ENCODE measurements at places on chromosomes 11 and 22.

DNA sequence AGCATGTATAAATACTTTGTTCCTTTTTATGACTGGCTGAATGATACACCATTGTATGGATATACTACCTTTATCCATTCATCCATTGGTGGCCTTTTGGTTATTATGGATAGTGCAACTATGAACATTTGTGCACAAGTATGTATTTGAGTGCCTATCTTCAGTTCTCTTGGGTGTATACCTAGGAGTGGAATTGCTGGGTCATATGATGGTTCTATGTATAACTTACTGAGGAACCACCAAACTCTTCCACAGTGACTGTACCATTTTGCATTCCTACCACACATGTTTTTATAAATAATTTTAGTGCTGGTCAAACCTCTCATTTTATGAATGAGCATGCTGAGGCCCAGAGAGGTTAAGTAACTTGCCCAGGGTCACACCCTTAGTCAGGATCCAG, 3.8 kb upstream of the PATZ1 start:
- no peak for DNase-seq

DNA sequence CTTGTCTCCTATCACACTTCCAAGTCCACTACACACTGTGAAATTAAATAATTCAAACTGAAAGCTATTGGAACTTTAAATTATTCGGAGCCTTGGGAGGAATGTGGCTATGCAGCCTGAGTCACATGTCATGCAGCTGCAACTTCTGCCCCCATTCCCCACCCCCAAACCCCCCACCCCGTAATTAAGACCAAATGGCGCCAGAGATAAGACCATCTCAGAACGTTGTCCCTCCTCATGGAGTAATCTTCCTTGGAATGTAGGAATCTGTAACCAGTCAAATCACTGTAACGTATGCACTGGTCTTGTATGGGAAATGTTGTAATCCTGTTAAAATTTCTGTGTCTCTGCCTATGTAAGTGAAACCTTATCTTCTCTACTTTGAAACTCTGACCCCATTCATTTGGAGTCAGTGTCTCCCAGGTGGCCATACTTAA, 37.0 kb downstream of the GAB2 start:
- DNase-seq: no peak

GRCh38 chr11:122215244-122215992, 99.4 kb upstream of the BLID start:
- peak; percentile 1 for DNase-seq

- DNase-seq: no peak
Measured at GRCh38 chr11:60158636-60159035, 24.2 kb downstream of the MS4A6A start.

GRCh38 chr11:129969920-129970319, 32.7 kb downstream of the PRDM10 start:
- DNase-seq: no peak

GRCh38 chr11:120222916-120223315, 12.1 kb downstream of the OAF start:
- no peak for DNase-seq

GRCh38 chr22:27164781-27165503, 507.6 kb downstream of the MIAT start:
- DNase-seq: no peak

DNA sequence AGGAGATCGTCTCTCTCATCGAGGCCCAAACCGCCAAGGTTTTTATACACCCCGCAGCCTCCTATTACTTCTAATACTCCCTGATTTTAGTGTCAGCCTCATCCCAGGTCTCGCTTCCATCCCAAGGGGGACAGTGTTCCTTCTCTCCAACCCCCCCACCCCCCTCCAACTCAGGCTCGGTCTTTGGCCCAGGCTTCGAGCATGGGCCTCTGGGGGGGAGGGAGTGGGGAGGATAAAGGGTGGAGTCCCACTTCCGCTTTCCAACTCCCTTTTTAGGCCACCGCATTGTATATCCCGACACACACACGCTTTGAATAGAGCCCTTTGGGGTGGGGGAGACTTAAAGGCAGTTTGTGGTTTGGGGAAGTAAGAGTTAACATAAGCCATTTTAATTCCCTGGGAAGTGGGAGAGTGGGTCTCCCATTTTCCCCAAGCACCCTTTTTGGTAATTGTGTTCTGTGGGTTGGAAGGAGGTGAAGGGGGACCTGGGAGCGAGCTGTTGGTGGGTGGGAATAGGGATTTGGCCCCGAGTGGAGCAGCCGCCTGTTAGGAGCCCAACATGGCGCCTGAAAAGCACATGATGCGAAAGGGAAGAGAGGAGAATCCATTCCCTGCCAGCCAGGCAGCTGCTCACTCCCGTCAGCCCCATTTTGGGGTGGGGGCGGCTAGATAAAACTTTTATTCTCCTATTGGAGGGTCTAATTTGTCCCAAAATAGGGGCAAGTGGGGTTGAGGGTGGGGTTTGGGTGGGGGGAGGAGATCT, 844 bp downstream of the PCF11 start:
- DNase-seq: peak; percentile 49

DNA sequence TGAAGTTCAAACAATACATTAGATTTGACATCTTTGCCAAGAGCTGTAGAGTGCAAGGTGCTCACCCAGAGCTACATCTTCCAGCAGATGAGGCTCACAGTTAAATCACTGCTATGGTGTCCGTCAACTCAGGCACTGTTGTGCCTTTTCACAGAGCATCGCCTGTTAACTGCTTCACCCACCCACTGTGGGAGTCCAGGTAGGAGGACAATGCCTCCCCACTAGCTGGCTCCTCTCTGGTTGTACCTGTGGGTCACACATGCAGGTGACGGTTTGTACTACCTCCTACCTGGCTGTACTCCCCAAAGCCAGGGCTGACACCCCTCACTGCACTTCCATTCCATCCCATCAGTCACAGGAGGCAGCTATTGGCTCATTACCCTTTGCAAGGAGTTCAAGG, 84.6 kb upstream of the TOP3B start:
- no peak for DNase-seq

GRCh38 chr22:21641417-21641788, 699 bp upstream of the SDF2L1 start:
- peak; percentile 42 for DNase-seq

GRCh38 chr11:121437018-121437685, 15.0 kb upstream of the SORL1 start:
- DNase-seq: no peak

- no peak for DNase-seq
Measured at GRCh38 chr11:128658502-128658901, 35.4 kb upstream of the FLI1 start.

- no peak for DNase-seq
Measured at GRCh38 chr11:118417801-118418200, 16.4 kb downstream of the ATP5MG start.

DNA sequence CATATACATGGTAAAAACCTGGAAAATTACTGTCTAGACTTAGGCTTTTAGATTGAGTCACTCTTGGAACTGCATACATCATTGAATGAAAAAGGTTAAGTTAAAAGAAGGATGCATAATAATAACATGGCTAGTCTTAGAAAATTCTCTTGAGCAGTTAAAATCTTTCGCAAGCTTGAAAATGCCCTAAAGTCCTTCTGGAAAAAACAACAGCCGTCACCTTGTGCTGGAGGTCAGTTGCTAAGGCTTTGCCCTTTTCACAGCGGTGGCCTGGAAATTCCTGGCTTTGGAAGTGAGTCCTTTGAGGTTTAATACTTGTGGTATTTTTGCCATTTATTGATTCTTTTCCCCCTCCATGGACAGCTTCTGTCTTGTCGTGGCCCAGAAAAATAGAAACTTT, 17.4 kb upstream of the FBLN1 start:
- no peak for DNase-seq

DNA sequence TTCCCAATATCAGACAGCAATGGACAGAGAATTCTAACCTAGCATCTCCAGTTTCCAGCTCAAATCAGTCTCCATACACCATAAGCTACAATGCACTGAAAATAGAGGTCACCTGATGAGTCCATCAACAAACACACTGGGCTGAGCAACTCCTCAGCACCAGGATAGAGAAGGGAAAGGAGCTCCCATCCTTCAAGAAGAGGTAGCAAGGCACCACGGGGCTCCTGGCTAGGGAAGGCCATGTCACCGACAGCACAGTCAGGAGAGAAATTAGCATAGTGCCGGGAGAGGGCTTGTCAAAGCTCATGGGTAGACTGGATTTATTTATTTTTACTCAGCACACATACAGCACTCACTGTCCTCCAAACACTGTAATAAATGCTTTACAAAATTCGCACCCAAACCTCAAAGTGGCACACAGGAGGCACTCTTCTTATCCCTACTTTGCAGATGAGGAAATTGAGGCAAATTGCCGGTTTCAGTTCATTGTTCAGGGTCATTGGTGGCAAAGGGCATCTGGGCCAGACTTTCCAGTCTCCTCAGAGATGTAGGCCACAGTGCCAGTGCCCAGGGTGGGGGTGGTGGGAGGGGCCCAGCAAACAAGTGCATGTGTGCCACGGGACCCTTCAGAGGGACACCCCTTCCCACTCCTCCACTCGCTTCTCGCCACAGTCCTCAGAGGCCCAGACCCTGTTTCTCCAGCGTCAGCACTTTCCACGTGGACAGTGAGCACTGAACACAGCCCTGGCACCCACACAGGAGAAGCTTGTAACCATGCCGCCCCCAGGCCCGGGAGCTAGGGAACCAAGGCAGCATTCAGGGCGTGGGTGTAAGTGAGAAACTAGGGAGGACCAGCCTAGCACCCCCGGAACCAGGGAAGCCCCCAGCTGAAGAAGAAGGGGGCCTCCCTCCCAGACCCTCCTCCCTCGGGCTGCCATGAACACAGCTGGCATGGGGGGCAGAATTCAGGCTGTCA, 1417.4 kb downstream of the TBC1D22A start:
- DNase-seq: no peak

- no peak for DNase-seq
Measured at GRCh38 chr22:49803134-49803533, 24.5 kb downstream of the BRD1 start.

GRCh38 chr11:100703801-100704575, 16.9 kb downstream of the ARHGAP42 start:
- no peak for DNase-seq

DNA sequence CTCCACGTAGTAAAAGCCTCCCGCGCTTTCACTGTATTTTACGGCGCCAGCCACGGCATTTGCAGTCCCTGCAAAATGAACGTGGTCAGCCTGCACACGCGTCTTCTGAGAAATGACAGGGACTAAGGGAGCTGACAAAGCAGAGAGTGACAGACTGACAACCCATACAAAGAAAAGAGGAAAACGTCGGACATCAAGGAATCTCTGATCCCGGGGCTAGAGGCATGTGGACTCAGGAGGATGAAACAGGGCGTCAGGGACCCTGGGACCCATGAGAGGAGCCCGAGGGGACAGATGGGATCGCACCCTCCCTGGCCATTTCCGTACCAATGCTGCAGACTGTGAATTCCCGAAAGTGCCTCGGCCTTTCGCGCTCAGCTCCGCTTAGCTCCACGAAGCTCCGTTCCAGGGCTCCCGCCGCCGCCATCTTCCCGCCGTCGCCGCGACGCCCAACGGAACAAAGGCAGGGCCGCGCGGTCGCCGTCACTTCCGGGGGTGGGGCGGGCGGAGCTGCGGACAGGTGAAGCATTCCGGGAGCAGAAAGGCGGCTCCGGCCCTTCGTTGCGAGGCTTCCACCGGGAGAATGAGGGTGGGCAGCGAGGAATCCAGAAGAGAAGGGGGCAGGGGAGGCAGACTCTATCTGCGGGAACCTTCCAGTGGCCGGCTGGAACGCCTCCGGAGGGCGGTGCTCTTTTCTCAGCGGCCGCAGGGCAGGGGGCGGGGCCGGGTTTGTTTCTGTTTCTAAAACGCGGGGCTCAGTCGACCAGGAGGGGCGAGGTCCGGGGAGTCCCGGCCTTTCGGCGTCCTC, at the start of gene NUP160:
Gene NUP160 (minus strand): TSS at position 459 of the 808 bp plus-strand sequence. CDS start 32 bp downstream, at position 427.
- peak; percentile 72 for DNase-seq

GRCh38 chr11:27089746-27090145, 49.1 kb downstream of the BBOX1 start:
- DNase-seq: no peak

DNA sequence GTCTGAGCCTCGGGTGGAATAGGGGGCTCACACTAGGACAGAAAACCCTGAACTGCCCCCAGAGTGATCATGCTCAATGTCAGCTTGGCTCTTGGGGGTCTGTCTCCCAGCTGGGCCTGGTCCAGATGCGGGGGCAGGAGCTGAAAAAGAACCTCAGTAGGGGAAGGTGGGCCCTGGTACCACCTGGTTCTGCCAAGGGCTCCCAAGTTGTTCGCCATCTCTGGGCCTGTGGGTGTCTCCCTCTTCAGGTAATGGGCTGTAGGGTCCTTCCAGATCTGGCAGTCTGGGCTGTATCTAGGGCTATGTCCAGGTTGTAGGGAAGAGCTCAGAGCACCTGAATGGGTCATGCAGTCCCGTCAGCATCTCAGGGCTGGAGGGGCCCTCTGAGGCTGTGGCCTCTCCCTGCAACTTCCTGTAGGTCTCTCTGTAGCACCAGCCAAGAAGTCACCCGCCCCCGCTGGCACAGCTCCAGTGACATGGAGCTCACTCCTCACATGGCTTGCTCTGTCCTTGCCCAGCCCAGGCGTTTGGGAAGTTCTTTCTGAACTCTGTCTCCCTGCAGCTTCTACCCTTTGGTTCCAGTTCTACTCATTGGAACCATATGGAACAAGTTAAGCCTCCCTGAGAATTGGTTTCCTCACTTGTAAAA, 33.0 kb upstream of the SOX10 start:
- DNase-seq: no peak

DNA sequence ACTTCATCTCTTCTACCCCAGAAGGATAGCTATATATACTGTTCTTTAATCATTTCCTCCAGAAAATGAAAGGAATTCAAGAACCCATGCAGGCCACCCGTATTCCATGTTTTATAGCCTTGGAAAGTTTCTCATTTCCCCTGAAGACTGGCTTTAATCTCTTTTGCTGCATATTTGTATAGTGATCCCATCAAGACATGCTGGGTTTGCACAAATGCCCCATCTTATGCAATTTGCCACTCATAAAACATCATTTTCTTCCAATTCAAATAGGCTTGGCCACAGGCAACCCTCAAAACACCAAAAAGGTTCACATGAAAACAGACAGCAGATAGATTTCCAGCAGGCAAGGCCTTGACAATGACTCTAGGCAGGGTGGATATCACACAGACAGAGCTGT, 28.3 kb upstream of the APOA1 start:
- no peak for DNase-seq

DNA sequence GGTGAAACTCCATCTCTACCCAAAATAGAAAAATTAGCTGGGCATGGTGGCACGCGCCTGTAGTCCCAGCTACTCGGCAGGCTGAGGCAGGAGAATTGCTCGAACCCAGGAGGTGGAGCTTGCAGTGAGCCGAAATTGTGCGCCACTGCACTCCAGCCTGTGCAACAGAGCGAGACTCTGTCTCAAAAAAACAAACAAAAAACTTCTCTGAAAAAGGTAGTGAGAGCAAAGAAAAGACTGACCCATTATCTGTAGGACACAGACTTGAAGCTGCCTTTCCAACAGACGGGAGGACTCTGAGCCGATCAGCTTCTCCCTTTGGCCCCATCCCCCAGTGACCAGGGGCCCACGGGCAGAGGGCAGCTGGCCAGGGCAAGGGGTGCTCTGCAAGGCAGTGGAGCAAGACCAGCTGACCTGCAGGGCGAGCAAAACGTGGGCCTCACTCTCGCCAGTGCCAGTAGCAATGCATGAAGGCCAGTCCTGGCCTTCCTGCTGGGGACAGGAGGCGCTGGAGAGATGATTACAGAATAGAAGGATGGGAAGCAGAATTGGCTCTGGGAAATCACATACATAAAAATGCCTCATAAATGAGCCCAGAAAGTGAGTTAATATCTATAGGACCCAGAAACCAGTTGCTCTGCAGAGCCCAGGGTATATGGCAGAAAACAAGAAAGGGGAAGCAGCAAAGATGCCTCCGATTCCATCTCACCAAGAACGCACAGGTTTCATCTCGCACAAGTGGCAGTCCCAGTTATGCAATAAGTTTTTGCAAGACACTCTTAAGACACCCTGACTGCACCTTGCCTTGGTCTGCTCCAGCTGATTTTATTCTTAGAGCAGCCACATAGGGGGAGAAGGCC, 2.8 kb downstream of the EHD1 start:
- DNase-seq: no peak

GRCh38 chr11:13837286-13837685, 125.2 kb upstream of the SPON1 start:
- DNase-seq: no peak

Measured in NCI-H510A treated with DMSO at 0.1 percent for 48 hours (cell line).